ENCODE measurements at places on chromosomes 5 and 9.

- DNase-seq = no peak
These were observed 599.3 kb upstream of the SGCD start for GRCh38 chr5:155727512-155728145.

DNA sequence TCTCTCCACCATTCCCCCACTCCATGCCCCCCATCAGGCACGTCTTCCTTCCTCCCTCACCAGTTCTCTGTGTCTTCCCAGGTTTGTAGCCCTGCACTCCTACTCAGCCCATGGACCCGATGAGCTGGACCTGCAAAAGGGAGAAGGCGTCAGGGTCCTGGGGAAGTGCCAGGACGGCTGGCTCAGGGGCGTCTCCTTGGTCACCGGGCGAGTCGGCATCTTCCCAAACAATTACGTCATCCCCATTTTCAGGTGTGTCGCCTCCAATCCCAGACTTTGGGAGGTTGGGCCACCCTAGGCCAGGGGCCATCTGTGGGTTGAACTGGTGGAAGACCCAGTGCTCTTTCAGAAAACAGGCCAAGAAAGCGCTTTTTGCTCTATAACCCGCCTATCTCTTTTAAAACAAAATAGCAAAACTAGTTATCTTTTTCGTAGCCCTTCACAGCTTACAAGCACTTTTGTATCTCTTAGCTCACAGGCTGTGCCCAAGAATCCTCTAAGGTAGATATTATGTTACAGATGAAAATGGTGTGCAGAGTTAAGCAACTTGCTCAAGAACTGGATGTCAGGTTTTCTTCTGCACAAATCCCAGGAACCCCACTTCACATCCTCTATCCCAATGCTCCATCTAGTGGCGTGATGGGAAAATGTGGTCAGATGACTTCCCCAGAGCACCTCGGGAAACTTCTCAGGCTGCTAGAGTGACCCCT, 56.2 kb downstream of the PLAC8L1 start:
- DNase-seq = peak; percentile 65

GRCh38 chr5:114473541-114473940, 111.7 kb downstream of the KCNN2 start:
- no peak for DNase-seq

GRCh38 chr5:177452688-177453638, 6.3 kb downstream of the PRR7 start:
- no peak for DNase-seq

DNA sequence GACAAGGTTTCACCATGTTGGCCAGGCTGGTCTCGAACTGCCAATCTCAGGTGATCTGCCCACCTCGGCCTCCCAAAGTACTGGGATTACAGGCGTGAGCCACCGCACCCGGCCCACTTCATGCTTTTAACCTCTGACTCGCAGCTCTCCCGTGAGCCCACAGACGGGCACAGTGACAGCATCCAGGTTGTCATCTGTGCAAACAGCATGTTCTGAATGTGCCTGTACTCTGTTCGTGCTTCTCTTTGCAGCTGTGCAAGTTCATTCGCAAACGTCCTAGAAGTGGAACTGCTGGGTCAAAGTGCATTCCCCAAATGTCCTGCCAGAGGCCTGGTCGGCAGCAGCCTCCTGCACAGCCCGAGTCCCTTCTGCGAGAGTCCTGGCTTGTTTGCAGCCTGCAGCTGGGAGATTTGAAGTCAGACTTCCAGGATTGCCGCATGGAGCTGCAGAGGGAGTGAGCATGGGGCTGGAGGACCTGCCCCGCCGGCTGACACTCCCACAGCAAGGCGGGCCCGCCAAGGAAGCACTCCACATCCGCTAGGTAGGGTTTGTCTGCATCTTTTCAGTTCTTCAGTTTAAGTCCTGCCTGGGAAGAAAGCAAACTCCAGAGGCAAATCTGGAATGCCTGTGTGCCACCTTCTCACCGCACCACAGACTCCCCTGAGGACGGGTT, 3.4 kb downstream of the BRD3OS start:
- no peak for DNase-seq

GRCh38 chr5:152978141-152978835, 512.2 kb upstream of the GRIA1 start:
- no peak for DNase-seq

GRCh38 chr5:149581931-149582768, 852 bp downstream of the ARHGEF37 start:
- no peak for DNase-seq

DNA sequence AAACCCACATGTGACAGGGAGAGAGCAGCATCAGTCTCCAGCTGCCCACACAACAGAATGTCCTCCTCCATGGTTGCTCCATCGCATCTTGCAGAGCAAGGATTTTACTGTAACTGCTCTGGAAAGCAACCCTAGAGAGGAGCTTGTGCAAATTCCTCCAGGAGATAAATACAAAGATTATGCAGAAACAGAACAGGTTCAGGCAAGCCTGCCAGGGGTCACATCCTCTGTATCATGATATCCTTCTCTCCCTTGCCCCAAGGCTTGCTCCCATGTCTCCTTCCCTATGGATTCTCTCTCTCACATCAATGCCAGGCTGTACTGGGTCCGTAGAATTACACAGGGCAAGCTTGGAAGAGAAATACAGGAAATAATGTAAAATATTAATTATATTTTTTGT, 226.0 kb downstream of the MPDZ start:
- DNase-seq = no peak

GRCh38 chr5:43156388-43156787, 35.6 kb upstream of the NIM1K start:
- DNase-seq = peak; percentile 20

- no peak for DNase-seq
These were observed 13.5 kb downstream of the PLAC8L1 start for GRCh38 chr5:146091881-146092280.

DNA sequence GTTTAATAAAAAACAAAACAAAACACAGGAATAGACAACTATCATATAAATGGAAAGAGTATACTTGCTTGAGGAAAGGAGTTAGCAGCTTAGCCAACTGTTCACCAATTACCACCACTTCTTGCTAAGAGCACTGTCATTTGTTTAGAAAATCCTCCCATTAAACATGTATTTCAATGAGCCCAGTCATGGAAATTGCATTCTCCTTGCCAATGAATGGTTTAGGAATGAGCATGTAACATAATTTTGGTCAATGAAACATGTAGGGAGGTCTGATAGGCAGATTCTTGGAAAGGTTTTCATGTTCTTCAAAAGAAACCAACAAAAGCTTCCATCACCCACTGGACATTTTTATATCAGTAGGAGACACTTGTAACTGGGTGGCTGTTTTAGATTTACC, 502.8 kb upstream of the PAPPA start:
- DNase-seq = no peak

DNA sequence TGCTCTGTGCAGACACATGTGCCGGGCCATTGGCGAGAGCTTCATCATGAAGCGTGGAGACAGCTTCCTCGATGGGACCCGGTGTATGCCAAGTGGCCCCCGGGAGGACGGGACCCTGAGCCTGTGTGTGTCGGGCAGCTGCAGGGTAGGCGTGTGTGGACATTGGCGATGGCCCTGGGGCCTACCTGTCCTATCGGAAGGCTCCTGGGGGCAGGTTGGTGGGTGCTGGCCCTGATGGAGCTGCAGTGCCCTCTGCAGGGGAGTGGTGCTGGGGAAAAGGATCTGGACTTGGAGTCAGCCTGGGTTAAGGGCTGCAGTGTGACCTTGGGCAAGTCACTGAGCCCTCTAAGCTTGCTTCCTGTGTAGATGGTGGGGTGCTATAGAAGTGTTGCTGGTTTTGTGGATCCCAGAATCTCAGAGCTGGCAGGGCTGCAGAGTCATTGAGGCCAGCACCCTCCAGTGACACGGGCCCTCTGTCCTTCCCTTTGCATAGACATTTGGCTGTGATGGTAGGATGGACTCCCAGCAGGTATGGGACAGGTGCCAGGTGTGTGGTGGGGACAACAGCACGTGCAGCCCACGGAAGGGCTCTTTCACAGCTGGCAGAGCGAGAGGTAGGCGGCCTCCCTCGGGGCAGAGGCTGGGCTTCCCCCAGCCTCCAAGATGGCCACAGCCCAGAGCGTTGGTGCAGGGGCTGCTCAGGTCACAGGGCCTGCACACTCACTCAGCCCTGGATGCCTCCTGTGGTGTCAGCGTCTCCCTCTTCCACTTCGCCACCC, 15.8 kb downstream of the ADAMTS13 start:
- DNase-seq = no peak

DNA sequence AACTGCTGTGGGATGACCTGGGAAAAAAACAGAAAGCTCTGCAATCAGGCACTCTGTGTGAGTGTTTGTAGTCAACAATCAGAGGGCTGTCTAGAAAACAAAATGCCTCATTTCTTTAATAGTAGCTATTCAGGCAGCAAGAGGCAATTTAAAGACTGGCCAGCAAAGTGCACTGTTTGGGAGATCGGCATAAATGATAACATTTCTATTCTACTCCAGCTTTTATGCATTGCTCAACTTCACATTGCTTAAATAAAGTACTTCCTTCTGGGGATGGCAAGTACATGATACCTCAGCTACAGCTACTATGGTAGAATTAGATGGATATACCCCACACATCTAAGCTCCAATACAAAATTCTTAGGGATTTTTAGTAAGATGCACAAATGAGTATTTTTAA, 193.1 kb downstream of the DCP2 start:
- DNase-seq = no peak

DNA sequence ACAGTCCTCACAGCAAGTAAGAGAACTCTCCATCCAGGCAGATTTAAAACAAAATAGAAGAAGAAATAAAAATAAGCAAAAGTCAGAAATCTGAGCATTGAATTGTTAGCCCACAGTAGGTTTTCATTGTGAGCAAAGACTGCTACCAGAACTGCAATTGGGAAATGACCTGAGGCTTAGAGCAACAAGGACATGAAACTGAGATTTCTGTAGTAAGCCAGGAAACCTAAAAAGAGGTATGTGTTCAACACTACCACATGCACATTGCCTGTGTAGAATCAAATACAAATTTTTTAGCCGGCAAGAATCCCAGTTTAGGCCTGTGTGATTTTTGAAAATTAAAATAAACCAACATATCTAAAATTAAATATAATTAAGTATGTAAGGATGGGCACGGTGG, 928.4 kb upstream of the WWC1 start:
- no peak for DNase-seq

DNA sequence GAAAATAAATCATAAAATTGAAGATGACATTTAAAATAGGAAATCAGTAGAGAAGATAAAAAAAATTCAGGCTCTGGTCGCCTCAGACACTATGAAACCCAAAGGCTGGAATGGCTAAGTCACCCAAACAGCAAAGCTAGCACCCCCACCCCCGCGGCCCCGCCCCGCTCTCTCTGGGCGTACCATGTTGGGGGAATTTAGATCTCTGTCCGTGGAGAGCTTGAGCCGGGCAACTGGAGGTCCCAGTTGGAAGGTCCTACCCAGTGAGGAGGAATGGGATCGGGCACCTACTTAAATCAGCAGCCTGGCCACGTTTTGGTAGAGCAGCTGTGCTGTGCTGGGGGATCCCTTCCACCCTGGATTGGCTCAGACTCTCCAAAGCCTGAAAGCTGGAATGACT, 150.6 kb upstream of the ANKRD55 start:
- no peak for DNase-seq

DNA sequence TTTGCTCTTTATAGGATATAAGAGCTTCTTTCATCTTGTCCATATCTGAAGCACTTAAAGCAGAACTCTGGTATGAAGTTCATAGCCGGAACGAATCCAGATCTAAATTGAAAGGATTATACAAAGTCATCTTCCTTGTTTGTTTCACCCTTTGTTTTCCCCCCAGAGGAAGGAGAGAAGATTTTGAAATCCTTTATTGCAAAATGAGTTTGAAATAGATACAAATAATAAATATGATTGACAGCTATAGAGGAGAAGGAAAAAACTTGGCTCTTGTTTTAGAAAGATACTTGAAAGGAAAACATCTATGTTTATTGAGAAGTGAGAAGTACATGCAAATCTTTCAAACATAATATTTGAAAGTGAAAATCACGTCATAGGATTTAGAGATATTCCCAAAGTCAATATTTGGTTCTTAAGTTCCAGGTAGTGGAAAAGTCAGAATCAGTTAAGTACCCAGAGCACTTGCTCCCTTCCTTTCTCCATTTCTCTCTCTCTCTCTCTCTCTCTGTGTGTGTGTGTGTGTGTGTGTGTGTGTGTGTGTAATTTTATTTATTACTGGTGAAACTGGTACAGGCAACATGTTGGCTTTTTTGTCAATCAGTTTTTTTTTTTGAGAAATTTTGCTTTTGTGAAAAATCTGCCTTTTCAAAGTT, 27.2 kb downstream of the PAM start:
- DNase-seq = peak; percentile 43

GRCh38 chr9:114633438-114634089, 22.5 kb downstream of the TMEM268 start:
- no peak for DNase-seq

- DNase-seq = no peak
These were observed 95.4 kb upstream of the MINAR2 start for GRCh38 chr5:129652349-129653056.

GRCh38 chr5:151006704-151007334, 13.6 kb upstream of the GPX3 start:
- no peak for DNase-seq

- peak; percentile 73 for DNase-seq
These were observed 937 bp upstream of the HMGCR start for GRCh38 chr5:75335952-75336614.

DNA sequence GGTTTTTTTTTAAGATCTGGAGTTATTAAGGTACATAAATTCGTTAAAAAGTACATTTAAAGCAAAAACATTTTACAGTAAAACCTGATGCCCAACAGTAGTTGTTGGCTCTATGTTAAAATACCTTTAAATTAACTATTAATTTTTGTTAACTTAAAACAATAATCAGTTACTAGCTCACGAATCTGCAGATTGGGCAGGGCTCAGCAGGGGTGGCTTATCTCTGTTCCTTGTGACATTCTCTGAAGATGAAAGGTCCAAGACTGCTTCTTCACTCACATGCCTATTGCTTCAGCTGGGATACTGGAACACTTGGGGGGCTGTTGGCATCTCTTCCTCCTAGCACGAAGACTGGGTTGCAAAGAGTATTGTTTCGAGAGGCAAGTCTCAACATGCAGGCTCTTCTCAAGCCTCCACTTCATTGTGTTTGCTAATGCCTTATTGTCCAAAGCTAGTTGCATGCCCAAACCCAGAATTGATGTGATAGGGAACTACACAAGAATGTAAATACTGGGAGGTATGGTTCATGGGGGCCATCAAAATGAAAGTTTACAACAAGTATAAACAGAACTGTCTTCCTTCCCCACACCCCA, 46.6 kb downstream of the MAP3K1 start:
- DNase-seq = no peak

GRCh38 chr9:123397975-123398374, 42.0 kb downstream of the CRB2 start:
- no peak for DNase-seq

- DNase-seq = no peak
These were observed 336.7 kb downstream of the CCDC171 start for GRCh38 chr9:15889555-15889954.

DNA sequence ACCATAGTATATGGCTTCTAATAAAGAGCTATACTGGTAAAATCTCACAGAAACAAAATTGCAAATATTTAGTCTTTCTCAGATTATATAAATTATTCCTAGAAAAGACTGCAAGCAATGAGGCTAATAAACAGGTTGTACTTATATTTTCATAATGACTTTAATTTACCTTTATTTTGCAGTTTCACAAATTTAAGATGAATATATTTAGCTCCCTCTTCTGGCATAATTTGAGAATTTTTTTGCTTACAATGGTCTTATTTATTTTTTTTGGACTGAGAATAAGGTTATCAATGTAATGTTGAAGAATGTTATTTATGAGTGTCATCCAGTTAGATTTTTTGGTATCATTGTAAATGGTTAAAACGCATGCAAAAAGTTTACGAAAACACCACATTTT, 56.7 kb downstream of the PIK3R1 start:
- peak; percentile 42 for DNase-seq
